ENCODE measurements at places on chromosomes 1 and 21. TPM values are rescaled to one million over a fixed set of nuclear protein-coding genes. Genes with fewer than 3 reads are reported as not detected.
A peak's percentile ranks its signal among the peaks of the same experiment; 100 is the strongest.

GRCh38 chr1:228106800-228107054, 2.4 kb downstream of the MRPL55 start:
- DNase-seq = no peak

DNA sequence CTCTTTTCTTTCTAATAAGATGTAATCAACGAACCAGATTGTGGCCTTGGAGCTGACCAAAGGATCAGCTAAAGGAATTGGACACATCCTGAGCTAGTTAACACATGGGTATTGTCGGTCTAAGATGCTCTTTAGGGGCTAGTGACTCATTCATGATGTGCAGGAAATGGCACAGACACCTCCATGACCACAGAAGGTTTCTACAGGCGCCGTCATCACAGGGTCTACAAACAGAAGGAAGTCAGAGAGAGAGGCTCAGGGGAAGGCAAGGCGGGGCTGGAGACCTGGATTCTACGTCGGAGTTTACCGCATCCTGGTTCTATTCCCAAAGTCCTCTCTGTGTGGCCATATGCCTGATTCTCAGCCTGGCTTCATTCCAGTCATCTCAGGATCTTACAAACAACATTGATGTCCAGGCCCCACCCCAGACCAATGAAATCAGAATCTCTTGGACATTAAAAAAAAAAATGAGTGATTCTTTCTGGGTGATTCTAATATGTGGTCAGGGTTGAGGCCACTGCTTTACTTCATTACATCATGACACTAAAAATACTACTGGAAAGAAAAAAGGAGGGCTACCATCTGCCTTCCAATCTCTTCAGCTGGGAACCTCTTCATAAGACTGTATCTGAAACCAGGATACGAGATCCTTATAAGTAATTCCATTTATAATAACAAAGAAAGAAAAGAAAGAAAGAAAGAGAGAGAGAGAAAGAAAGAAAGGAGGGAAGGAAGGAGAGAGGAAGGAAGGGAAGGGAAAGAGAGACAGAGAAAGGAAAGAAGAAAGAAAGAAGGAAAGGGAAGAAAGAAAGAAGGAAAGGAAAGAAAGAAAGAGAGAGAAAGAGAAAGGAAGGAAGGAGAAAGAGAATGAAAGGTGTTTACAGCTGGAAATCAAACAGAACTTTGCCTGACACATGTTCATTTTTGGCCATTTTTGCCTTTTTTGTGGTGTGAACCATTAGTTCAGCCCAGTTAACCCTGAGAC, 11.6 kb upstream of the KCNJ15 start:
- DNase-seq = peak; percentile 97

DNA sequence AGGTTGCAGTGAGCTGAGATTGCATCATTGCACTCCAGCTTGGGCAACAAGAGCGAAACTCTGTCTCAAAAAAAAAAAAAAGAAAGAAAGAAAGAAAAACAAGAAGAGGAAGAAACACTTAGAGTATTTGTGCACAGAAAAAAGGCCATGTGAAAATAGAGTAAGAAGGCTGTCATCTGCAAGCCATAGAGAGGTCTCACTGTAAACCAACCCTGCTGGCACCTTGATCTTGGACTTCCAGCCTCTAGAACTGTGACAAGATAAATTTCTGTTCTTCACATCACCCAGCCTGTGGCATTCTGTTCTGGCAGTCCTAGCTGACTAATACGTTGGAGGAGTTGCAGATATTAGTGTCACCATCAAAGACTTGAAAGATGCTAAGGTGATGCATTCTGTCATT, 12.1 kb upstream of the ZDHHC18 start:
- no peak for DNase-seq

DNA sequence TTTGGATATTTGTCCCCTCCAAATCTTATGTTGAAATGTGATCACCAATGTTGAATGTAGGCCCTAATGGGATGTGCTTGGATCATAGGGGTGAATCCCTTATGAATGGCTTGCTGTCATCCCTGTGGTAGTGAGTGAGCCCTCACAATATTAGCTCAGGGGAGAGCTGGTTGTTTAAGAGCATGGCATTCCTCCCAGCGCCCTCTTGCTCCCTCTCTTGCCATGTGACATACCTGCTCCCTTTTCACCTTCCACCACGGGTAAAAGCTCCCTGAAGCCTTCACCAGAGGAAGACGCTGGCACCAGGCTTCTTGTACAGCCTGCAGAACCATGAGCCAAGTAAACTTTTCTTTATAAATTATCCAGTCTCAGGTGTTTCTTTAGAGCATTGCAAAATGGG, 305.6 kb downstream of the KCTD3 start:
- no peak for DNase-seq

DNA sequence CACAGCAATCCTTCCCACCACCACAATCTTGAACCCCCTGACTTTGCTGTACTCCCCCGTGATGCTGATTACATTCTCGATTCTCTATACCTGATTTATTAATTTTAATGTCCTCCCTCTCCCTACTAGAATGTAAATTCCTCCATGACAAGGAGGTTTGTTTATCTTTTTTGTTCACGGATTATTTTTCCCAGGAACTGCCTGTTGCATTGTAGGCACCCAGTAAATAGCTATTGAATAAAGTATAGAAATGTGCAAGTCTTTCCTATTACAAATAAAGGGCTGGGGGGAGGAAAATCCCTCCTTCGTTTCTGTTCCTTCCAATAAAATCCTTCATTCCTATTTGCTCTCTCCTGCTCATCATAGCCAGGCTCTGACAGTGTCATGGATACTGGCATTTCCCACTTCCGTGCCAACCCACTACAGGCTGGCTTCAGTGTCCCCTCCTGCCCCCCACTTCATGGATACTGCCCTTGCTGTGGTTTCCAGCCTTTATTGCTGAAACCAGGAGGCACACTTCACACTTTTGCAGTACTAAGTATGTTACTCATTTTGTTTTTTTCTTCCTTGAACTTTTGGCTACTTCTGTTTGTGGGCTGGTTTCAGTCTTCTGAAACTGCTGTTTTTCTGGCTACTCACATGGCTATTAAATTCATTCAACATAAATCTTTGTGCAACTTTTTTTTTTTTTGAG, 7.5 kb downstream of the KIF1B start:
- DNase-seq = peak; percentile 28

Gene VPS45
- 35.6 TPM for total RNA-seq

DNA sequence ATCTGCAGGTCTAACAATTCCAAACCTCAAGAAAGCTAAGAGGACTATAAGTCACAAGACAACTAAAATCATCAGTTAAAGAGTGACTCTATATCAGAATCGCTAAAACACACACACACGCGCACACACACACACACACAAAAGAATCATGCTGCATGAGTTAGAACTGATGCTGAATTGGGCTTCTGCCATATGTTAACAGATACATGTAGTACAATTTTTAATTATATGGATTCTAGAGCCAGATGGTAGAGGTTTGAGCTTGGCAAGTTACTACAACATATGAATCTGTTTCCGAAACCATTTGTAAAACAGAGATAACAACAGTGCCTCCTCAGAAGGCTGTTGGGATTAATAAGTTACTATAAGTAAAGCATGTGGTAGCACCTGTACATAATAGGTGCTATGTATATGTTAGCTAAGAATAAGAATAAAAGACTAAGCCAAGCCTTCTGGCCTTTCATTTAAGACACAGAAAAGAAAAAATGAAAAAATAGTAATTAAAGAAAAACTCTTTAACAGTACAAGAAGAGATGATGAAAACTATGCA, 17.9 kb downstream of the EPRS1 start:
- DNase-seq = no peak

DNA sequence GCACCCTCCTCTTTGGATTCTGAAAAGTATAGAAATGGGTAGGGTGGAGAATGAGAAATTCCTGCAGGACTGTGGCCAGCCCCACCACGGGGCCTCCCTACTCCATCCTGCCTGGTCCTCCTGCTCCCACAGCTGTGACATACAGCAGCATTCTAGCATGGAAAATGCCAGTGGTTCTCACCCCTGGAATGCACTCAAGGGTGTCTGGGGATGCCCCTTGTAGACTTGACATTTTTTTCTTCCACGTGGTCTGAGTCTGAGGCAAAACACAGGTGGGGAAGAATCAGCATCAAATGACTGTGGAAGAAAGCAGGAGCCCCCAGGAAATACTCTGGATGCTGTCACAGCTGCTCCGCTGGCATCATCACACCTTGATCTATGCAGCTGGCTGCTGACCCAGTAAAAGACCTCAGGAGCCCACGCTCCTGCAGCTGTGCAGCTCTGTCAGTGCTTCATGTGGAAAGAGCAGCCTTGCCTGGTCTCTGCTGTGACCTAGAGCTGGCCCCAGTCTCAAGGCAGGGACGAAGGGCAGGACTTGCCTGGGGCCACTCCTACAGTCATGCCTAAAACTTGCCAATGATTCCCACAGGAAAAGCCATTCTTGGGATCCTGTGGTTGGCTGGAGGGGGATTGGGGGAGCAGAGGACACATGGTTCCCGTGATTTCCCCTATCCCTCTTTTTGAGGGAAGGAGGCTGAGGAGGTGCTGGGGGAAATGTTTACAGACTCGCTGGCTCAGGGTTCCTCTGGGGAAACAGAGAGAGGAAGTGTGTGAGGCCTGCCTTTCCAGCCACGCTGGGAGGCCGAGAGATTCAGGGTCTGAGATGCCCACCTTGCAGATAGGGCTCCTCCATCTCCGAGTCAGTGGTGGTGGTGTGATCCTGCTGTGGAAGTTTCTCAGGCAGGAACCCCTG, 10.8 kb upstream of the A3GALT2 start:
- no peak for DNase-seq

DNA sequence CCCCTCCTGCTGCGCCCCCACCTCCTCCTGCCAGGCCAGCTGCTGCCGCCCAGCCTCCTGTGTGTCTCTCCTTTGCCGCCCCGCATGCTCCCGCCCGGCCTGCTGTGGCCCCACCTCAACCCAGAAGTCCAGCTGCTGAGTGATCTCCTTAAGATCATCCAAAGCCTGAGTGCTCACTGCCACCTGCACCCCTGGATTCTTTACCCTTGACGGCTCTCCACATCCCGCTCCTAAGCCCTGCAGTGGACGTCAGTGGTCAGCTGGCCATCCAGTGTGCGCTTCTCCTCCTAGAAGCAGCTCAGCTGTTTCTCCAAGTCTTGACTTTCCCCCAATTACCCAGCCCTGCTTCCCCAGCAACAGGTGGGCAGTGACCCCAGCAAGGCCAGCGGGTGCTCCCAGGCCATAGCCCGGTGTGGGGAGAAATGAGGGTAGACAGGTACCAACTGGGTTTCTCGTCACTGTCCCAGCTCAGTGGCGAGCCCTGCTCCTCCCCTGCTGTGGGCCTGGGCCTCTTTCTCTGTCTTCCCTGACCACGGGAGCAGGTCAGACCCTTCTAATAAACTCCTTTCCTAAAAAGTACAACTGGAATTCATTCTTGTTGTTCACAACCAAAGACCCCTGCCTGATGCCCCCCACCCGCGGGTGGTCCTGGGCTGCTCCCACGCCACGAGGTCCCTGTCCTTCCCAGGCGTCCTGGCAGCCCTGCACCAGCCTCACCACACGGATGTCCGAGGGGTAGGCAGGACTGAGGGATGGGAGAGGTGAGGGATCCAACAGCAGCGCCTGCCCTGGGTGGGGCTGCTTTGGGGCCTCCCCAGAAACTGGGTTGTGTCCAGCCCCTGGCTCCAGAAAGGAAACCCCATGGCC, 1.4 kb downstream of the KRTAP10-7 start:
- DNase-seq = no peak

Gene OPTC
- not detected for total RNA-seq

GRCh38 chr1:203100516-203100869, 14.7 kb upstream of the MYOG start:
- DNase-seq = no peak

Gene KCNA2
- not detected for total RNA-seq

DNA sequence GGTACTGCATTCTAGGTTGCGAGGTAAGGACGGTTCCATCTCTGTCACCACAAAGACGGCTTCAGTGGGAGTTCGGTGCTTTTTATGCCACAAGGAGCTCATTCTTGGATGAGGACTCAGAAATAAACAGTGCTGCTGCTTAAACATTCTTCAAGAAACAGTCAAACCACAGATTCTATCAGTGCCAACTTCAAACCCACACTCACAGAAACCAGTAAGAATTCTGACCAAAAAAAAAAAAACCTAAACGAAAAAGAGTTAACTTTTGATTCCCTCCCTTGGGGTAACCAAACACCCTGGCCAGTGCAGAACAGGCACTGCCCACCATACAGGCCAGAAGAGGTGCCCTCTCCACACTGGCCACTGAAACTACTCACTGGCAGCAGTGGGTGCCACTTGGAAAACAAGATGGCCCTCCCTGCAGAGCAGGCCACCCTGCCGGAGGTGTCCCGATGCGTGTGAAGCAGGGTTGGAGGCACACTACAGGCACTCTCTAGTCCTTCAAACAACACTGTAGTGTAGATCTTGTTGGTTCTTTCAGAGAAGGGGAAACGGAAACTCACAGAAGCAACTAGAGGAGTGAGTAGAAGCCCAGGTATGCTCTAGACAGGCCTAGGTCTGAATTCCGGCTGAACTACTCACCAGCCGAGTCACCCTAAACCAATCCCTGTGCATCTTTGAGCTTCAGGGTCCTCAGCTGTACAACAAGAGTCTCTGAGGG, 87.3 kb upstream of the TLR5 start:
- peak; percentile 88 for DNase-seq

Gene TMEM222
- 50.3 TPM for total RNA-seq

- no peak for DNase-seq
Measured at GRCh38 chr1:179794669-179795068, 51.6 kb downstream of the FAM163A start.

Gene CDA
- 8.3 TPM for total RNA-seq

DNA sequence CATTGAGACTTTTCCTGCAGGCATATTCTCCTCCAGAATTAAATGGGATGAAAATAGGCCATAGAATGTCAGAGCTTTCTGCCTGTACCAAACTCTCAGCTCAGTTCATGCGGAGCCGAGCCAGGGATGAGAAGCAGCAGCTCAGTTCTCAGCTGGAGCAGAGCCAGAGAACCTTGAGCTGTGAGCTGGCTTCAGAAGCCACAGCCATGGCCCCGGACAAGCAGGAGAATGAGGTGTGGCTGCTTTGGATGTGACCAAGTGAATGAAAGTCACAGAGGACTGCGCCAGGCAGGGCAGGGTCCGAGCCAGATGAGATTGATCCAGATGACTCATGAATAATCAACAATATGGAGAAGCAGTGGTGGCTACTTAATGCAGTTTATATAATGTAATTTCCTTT, 633.8 kb downstream of the NCAM2 start:
- DNase-seq = no peak

DNA sequence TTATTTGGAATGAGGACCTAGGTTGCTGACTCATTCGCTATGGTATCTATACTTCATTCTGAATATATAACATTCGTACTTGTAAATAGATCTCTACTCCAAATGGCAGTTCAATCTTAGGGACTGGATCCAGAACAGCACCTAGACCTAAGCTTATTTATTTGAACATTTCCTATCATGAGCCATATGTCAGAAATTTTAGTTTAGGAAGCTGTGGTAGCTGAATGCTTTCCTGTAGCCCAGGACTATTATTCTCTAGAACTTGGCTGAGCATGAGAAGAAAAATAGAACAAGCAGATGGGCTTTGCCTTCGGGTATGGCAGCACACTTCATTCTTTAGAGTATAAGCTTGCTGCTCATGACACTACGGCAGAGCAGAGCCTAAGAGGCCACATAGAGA, 1114.4 kb upstream of the B3GALT2 start:
- DNase-seq = no peak

Gene EPHB2
- 18.1 TPM for total RNA-seq

GRCh38 chr1:36502616-36503015, 19.9 kb upstream of the CSF3R start:
- no peak for DNase-seq
